ENCODE measurements at places on chromosomes 13 and 19. TPM values are rescaled to one million over a fixed set of nuclear protein-coding genes. Genes with fewer than 3 reads are reported as not detected.
A peak's percentile ranks its signal among the peaks of the same experiment; 100 is the strongest.

DNA sequence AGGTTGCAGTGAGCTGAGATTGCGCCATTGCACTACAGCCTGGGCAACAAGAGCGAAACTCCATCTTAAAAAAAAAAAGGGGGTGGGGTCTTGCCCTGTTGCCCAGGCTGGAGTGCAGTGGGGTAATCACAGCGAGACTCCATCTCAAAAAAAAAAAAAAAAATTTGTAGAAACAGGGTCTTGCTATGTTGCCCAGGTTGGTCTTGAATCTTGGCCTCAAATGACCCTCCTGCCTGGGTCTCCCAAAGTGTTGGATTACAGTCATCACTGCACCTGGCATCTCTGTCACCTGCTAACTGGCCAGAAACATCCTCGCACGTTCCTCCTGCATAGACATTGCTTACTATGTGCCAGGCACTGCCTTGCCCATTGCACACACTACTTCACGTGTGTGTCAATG is 14.1 kb downstream of the RCN3 start:
- no peak for DNase-seq

DNA sequence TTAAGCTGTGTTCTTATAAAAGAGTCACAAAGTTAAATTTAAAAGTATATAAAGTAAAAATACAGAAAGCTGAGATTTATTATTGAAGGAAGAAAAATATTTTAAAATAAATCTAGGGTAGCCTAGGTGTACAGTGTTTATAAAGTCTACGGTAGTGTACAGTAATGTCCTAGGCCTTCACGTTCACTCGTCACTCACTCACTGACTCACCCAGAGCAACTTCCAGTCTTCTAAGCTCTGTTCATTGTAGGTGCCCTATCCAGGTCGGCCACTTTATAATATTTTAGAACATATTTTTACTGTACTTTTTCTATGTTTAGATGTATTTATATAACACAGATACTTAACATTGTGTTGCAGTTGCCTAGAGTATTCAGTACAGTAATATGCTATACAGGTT is 47.4 kb downstream of the NDFIP2 start:
- peak; percentile 57 for DNase-seq

- no peak for DNase-seq
These were observed 48.7 kb upstream of the ITM2B start for GRCh38 chr13:48184260-48184659.

DNA sequence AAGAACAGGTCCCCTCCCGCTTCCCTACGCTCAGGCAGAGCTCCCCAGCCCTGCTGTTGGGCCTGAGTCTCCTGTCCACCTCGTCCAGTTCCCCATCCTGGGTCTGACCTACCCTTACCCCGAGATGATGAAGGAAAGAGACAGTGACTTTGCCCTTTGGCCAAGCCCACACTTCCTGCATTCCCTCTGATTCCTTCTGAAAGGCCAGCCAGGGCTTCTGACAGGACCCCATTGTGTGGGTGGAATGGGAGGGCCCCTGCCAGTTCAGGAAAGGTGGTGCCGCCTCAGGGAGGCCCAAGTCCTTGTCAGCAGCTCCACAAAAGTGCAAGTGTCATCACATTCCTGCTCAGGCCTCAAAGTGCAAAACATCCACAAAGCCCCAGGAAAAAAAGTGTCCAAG is 177.8 kb downstream of the PAN3 start:
- DNase-seq: no peak

DNA sequence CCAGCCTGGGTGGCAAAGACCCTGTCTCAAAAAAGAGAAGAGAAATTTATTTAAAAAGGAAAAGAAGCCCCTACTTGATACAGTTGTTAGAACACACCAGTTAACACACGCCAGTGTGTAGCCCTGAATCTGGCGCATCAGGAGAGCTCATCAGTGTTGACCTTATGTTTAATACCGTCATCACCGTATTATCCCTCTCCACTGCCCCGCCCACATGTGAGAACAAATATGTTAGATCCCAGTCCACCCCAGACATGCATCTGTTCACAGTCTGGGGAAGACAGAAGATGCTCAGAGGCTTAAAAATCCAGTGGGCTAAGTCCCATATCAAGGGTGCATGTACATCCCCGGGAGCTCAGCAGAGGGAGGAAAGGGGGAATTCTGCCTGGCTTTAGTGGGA is 155.2 kb downstream of the DPF1 start:
- DNase-seq: no peak

GRCh38 chr13:98322091-98322718 is 145.1 kb upstream of the RNF113B start:
- no peak for DNase-seq

DNA sequence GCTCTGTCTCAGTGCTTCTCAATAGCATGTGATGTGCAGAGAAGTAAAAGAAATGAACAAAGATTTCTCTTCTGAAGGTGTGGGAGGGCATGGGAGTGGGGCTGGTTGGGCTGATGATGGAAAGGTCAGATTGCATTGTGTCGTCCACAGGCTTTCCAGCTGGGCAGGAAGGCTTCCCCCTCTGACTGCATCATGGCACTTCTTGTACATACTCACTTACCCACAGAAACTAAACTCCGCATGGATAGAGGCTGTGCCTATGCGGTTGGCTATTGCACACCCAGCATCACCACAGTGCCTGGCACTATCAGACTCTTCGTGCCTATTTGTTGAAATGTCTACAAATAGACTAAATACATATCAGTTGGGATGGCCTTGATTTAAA is 24.4 kb upstream of the TNFSF11 start:
- DNase-seq: peak; percentile 77

GRCh38 chr13:112333756-112334543 is 42.2 kb upstream of the SPACA7 start:
- no peak for DNase-seq

DNA sequence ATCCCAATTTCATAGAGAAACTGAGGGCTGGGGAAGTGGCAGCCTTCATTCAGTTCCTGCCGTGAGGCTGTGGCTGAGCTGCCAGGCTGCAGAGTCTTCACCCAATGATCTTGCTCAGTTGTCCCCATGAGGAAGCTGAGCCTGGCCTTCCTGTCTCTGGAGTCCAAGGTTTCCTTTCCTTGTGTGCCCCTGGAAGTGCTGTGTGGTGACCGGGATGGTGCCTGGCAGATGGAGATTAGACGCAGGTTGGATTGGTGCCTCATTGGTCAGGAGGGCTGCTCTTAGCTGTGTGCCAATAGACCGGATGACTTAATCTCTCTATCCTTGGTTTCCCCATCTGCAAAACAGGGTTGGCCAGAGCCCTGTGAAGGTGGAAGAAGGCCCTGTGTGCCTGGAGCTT is 24.6 kb downstream of the DNM2 start:
- DNase-seq: peak; percentile 75

GRCh38 chr13:49495783-49496762 is at the start of gene PHF11:
TSS of gene PHF11 (plus strand) at chr13:49495953. CDS start at chr13:49496002, 49 bp downstream.
- peak; percentile 73 for DNase-seq

- DNase-seq: peak; percentile 51
These were observed 27.8 kb upstream of the IGSF23 start for GRCh38 chr19:44585371-44586133.

KLK12 gene
- total RNA-seq: not detected

GRCh38 chr13:20994441-20994821 is 67.0 kb downstream of the LATS2 start:
- DNase-seq: no peak

ZNF626 gene
- total RNA-seq: 7.4 TPM

MBD3L3 gene
- not detected for total RNA-seq

- peak; percentile 42 for DNase-seq
These were observed 33.0 kb downstream of the GJA3 start for GRCh38 chr13:20127562-20128458.

DNA sequence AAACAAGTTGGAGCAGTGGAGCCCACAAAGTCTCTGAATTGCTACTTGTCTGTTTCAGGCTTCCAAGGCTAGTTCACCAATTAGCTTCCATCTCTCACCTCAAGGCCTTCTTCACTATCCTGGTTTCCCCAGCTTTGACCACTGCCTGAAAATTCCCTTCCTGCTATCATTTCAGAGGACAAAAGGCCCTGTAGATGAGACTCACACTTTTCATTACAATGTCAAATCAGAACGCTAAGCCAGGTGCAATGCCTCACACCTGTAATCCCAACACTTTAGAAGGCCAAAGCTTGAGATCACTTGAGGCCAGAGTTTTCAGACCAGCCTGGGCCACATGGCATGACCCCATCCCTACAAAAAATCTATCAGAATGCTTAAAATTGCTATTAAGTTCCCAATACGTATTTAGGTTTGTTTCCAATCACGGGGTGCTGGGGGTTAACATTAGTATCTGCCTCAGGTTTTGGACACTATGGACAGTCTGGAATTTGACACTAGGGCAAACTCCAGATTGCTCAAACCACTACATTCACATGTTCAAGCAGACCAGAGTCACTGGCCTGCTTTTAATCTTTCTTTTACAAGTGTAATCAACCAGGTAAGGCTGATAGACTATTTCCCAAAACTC is 5.5 kb downstream of the TPT1 start:
- no peak for DNase-seq

DNA sequence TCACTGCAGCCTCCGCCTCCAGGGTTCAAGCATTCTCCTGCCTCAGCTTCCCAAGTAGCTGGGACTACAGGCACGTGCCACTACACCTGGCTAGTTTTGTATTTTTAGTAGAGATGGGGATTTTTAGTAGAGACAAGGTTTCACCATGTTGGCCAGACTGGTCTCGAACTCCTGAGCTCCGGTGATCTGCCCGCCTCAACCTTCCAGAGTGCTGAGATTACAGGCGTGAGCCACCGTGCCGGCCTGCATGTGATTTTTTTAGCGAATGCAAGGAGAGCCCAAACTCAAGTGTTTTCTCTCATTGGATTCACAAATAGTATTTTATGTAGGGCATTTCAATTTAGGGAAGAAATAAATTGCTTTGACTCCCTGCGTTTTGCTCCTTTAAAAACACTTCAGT is 4.4 kb downstream of the ZMYM2 start:
- no peak for DNase-seq

DNA sequence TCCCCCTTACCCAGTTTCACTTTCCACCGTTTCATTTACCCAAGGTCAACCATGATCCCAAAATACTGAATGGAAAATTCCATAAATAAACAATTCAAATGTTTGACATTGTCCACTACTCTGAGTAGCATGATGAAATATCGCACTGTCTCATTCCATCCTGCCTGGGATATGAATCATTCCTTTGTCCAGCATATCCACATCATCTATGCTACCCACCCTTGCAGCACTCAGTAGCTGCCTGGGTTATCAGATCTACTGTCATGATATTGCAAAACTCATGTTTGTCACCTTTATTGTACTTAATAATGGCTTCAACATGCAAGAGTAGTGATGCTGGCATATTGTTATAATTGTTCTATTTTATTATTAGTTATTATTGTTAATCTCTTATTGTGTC is 263.9 kb upstream of the NBEA start:
- DNase-seq: peak; percentile 52

DNA sequence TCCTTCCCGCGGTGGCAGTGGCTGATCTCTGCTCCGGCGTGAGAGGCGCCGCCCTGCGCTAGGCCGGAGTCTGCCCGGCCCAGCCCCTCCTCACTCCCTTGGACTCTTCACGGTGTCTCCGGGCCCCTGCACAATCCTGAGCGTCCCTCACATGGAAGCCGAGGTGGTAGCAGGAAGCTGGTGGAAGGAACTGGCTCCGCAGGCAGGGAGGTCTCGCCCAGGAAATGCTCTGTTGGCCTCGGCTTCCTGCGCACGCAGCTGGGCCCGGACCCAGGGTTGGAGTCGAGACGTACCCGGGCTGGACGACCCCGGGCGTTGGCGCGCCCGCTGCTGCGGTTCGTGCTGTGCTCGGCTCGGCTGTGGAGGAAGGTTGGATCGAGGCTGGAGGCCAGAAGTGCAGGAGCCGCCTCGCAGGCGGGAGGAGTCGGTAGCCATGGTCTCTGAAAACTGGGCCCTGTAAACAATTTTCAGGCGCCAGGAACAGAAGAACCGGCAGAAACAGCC is 46.3 kb downstream of the ZNF724 start:
- no peak for DNase-seq

GRCh38 chr13:72561791-72562190 is 165.6 kb downstream of the MZT1 start:
- DNase-seq: no peak

- DNase-seq: peak; percentile 25
These were observed 46.8 kb downstream of the ARHGEF18 start for GRCh38 chr19:7395360-7396066.

DNA sequence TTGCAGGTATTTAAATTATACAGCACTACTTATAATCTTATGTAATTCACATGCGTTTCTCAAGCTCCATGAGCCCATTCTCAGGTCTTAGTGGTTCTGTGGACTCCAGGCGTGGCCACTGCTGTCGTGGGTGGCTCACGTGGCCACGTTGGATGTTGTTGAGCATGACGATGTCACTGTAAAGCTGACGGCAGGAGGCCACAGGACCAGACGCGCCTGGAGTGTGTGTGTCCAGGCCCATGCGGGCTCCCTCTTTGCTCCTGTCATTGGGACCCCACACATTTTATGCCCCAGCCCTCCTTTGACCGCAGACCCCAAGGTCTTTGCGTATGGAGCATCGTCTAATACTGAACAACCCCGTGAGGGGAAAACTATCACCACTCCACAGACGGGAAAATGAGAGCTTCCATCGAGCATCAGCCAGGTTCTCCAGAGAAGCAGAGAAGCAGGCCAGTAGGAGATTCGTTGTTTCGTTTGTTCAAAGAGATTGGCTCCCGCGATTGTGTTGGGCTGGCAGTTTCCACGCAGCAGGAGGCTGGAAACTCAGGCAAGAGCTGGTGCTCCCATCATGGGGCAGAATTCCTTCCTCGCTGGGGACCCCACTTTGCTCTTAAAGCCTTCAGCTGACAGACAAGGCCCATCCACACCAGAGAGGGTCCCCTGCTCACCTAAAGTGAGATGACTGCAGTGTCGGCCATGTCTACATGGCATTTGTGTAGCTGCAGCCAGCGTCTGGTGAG is 129.3 kb upstream of the SPACA7 start:
- DNase-seq: no peak

DNA sequence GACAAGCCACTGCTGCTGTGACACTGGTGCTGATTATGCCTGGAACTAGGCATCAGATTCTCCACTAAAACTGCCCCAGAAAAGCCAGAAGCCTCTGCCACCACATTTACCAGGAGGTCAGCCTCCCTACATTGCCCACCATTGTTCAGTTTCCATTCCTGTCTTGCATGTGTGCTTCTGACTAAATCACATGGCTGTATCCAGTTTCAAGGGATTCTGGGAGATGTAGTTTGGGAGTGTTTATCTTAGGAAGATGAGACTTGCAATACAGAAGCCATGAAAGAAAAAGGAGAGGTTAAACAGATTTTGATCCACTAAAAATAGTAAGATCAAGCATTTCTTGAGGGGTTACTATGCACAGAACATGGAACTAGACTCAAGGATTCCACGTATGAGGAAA is 40.7 kb upstream of the SERPINE3 start:
- DNase-seq: peak; percentile 8

- DNase-seq: peak; percentile 91
These were observed at the start of gene MED25 for GRCh38 chr19:49817964-49818648. TSS of gene MED25 (plus strand) at chr19:49818289. CDS start at chr19:49818342, 53 bp downstream.
